ENCODE measurements at places on chromosomes 1 and 21.
A peak's percentile ranks its signal among the peaks of the same experiment; 100 is the strongest.

DNA sequence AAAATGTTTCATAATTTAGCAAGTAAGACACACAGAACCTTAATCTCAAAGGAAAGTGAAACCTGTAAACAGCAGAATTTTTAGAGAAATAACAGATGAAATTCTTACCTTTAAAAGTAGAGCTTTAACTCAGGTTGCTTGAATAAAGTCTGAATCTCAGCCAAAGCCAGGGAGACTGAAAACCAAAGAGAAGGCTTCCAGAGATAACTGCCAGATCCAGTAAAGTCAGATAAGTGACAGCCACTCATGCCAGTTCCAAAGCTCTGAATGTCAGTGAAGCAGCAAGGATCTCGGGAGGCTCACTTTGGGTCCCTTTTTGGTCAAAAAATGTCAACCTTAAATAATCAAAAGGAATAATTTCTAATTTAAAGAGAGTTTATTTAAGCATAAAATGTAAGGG is 199.9 kb upstream of the CHRM3 start:
- DNase-seq, result no peak

DNA sequence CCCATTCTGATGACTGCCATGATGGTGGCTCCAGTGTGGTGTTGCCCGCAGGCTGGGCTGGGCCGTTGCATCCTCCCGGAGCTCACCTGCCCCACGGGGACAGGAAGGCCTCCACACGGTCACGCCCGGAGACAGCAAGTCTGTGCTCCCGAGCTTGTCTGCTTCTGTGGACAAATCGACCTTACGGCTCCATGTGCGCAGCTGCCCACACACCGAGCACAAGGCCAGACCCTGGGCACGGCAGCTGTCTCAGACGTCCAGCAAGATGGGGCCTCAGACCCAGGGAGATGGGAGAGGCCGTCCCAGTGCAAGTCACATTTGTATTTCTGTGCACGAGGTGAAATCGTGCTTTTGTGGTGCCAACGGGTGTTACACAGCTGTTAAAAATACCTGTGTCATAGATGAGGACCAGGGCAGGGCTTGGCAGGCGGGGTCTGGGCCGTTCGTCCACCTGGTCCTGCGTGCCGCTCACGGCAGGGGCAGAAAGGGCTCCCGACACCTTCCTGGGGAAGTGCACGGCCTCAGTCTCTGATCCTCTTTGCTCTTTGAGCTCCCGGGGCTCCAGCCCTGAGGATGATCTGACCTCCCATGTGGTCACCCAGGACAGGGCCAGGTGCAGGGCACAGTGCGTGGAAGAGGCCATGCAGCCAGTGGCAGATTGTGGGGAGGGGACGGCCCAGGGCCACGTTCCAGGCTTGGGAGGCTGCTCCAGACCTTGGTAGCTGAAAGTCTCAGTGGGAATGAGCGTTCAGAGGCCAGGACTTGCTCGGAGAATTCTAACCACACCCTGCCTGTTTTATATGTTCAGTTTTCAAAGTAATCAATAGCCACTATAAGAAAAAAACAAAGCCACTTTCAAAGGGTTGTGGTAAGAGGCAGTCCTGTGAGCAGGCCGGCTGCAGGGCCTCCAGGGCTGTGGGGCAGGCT is 13.5 kb downstream of the COL6A1 start:
- DNase-seq, result no peak

DNA sequence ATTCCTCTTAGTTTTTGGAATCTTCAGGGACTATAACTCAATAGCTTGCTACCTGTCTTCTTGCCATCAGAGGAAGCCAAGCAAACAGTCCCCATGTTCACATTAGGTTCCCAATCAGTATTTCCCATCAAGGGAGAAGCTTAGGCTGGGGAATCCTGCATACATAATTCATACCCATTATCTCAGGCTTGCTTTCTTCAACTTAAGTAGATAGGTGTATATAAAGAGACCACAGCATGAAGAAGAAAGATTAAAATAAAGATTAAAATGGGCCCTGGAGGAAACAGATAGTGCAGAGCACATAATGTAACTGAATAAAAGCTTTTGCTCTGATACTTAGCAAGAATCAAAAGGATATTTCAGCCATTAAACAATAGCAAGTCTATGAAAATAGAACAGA is 29.0 kb upstream of the KCNK1 start:
- no peak for DNase-seq

GRCh38 chr1:165631342-165632151 is 513 bp downstream of the MGST3 start:
- DNase-seq, result no peak

DNA sequence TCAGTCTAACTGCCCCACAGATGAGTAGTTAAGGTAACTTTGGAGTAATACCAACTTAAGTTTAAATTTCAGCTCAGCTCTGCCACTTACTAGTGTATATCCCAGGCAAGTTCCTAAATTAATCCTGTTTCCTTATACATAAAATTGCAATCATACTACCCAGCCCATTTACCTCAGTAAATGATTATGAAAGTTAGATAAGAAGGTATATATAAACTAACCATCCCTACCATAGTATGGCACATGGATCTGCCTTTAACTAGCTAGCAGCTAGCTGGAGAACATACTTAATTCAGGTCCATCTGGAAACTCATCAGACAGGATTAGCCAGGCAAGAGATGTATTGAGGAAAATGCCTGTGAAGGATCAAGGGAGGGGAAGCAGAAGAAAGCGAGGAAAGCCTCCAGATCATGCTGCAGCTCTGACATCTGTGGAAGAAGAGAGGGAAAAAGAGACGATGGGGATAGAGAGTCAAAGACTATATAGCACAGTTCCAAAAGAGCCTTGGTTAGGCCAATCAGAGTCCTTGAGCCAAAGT is 8.0 kb upstream of the JAK1 start:
- DNase-seq, result no peak

DNA sequence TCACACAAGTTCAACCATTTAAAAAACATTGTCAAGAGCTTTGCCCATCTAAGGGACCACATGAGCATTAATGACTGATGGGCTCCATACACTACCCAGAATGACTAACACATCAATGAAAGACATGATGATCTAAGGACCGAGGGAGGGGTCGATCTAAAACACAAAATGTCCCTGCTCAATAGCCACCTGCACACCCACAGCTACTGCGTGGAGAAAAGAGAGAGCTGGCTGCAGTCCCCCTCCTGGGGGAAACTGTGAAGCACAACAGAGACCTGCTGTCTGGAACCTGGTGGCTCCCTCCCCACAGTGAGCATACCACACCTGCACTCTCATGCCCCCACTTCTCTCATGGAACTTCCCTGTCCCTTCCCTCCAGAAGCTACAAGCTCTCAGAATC is 130.1 kb upstream of the ERG start:
- DNase-seq, result no peak

DNA sequence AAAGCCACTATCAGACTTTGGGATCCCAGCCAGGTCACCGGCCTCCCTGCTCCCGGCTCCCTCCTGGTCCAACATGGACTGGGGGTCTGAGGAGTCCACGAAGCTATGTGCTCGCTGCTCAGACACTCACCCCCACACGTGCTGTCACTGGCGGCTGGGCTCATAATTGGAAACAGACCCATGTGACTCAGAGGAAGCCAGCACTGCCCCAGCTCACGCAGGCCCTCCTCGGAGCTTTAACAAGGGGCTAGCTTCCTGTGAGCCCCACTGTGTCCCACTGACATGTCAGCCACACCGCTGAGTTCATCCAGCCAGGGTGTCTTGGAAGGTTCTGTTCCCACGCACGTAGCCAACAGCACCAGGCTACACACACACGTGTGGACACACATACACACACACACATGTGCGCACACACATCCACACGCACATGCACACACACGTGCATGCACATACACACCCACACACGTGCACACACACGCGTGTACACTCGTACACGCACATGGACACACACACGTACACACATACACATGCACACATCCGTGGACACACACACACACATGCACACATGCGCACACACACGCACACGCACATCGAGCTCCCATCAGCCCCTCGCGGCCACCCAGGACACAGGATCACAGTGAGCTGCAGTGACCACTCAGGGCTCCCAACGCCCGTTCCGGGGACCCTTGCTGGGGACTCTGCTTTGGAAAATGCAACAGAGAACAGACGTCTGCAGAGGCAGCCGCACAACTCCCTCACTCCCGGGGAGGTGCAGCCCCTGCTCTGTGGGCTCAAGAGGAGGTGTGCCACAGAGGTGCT is 18.4 kb upstream of the COL6A2 start:
- no peak for DNase-seq

GRCh38 chr1:206714331-206715058 is 29.8 kb downstream of the MAPKAPK2 start:
- DNase-seq, result no peak

DNA sequence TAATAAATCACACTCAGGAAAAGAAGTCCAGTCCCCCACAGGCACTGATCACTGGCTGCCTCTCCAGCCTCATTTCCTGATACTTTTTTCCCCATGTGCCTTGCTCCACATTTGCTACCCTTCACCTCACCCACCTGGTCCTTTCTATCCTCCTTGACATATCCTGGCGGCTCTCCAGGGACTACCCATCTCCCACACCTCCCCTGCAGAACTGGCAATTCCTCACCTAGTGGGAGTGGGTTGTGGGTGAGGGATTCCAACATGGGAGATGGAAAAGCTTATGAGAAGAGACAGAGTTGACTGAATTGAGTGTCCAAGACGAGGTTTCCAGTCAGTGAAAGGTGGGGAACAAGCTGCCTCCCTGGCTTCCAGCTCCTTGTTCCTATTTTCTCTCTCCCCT is 69.6 kb downstream of the FCRL5 start:
- no peak for DNase-seq

DNA sequence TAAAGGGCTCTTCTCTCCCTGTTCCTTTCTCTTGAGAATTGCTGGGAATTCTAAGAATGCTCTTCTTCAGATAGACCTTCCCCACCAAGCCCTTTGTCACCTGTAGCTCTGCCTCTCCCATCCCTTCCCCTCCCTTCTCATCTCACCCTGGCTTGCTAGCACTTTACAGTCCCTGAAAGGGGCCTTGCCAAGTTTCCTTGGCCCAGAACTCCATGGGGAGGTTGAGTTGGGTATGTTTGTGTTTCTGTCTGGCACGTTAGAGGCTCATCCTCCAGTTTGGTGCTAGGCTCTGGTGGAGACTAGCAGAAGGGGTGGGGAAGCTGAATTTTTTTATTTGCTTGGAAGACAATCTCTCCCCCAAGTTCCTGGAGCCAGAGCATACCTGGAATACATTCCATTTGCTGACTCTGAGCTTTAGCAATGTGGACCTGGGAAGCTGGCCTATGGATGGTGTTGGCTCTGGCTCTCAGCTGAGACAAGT is 4.9 kb downstream of the CGN start:
- DNase-seq, result no peak

- DNase-seq, result no peak
Observed at GRCh38 chr1:74502432-74502831, 10.0 kb downstream of the LRRC53 start.

DNA sequence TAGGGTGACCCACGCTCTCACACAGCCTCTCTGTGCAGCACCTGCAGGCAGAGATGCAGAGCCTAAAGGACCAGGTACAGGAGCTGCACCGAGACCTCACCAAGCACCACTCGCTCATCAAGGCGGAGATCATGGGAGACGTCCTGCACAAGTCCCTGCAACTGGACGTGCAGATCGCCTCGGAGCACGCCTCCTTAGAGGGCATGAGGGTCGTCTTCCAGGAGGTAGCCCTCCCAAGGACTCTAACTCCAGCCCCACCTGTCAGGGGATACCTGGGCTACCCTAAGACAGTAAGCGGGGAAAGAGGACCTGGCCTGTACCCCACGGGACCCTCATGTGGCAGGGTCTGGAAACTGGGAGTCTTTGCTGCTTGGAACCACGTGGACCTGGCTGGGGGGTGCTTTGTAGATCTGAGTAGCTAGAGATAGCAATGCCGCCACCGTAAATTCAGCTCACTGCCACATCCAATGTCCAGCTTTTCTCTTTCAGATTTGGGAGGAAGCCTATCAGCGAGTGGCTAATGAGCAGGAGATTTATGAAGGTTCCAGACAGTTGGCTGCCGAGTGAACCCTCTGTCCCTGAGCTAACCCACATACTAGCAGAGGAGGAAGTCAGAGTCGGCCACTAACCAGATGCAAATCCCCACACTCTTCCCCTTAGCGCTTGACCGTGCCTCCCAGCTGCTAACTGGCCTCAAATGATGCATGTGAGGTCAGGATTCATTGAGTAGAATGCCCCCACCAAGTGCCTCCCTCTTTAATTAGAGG is 6.5 kb downstream of the RNF207 start:
- DNase-seq, result no peak

GRCh38 chr1:84156210-84156621 is 12.1 kb downstream of the PRKACB start:
- no peak for DNase-seq

DNA sequence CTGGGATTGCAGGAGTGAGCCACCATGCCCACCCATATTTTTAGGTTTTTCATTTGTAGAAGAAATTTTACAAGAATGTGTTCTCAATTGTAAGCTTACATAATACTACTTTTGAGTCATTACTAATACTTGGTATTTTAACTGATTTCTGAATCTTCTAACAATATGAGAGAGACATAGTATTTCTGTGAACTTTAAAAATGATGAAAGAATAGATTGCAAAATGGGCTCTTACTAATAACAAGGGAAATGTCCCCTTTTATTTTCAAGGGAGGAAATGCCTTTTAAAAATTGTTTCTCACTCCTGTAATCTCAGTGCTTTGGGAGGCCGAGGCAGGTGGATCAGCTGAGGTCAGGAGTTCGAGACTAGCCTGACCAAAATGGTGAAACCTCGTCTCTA is 5.9 kb downstream of the AGO3 start:
- DNase-seq, result no peak

DNA sequence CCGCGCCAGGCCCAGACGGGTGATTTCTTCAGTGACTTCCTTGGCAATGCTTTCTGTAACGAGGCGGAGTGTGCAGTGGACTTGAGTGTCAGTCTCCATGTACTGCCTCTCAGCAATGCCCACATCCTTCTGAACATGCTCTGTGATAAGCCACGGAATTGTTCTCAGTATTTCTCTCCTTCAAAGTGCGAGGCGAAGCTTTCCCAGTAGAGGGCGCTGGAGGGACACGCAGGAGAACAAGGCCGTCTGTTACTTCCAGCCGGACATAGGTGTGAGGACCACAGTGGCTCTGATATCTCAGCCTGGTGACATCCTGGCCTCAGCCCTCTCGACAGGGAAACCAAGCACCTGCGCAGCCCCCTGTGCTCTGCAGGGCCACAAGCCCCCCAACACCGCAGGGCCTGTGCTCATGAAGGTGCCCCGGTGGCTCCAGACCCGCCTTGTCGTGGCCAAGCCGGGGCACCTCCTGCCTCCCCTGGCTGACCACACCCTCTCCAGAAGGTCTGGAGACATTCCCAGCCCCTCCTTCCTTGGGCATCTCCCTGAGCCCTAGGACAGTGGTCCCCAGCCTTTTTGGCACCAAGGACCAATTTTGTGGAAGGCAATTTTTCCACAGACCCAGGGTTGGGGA is 46.1 kb upstream of the BACE2 start:
- peak; percentile 6 for DNase-seq
